ENCODE measurements at places on chromosomes 7 and 10.
A peak's percentile ranks its signal among the peaks of the same experiment; 100 is the strongest.

DNA sequence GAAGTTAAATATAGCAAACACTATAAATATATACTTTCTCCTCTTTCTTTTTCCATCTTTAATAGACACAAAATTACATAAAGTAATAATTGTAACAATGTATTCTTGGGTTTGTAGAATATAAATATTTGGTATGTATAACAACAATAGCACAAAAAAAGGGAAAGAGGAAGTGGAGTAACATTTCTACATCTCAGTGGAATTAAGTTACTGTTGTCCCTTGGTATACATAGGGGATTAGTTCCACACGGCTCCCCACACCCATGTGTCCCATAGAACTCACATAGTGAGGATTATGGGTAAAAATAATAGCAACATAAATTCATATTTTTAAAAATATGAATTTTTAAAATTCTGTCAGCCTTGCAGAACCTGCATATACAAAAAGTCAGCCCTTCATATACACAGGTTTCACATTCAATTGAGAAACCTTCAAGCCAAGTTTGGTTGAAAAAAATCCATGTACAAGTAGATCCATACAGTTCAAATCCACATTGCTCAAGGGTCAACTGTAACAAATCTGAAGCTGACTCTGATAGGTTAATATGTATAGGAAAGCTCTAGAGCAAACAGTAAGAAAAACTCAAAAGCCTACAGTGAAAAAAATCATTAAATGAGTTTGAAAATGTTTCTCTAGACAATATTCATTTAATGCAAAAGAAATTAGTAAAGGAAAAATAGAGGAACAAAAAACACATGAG lies 92.4 kb downstream of the HYCC1 start:
- no peak for DNase-seq

DNA sequence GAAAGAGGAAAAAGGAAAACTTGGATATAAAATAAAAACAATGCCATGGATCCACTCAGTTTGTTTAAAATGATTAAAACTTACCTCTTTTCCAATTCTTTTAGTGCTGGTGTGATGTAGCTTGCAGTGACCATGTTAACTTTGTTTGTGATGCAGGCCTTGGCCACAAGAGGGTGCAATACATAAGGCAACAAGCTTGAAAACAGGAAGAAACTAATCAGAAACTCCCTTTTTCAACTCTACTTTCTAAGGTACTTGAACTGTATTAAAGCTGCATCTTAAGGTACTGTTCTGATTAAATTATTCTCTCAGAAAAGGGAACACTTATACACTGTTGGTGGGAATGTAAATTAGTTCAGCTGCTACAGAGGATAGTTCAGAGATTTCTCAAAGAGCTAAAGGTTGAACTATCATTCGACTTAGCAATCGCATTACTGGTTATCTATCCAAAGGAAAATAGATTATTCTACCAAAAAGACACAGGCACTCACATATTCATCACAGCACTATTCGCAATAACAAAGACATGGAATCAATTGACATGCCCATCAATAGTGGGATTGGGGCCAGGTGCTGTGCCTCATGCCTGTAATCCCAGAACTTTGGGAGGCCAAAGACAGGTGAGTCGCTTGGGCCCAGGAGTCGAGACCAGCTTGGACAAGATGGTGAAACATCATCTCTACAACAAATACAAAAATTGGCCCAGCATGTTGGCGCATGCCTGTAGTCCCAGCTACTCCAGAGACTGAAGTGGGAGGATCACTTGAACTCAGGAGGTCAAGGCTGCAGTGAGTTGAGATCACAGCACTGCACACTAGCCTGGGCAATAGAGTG lies 50.9 kb downstream of the AASS start:
- DNase-seq: peak; percentile 2

DNA sequence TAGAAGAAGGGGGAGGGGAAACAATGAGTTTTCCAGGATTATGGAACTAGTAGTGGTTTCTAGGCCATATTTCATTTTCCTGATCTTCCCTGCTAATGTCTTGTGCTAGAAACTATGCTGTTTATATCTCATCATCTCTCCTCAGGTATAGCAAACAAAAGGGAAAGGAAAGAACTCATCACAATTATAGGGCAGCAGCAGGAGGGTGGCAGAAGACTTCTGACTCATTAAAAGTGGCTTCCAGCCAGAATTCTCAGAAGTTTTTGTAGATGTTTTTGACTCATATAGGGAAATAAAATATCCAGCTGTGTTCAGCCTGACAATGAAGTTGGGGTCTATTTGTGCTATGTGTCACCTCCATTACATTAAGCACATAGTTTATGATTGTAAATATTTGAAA lies 6.5 kb downstream of the AHR start:
- no peak for DNase-seq

- DNase-seq: no peak
Measured at GRCh38 chr7:26378016-26378415, 86.4 kb downstream of the SNX10 start.

GRCh38 chr7:37144423-37144822 lies 304.2 kb downstream of the ELMO1 start:
- DNase-seq: no peak

- DNase-seq: no peak
Measured at GRCh38 chr10:79166741-79167140, 98.0 kb downstream of the ZMIZ1 start.
